SIG-M5 (cell line): ENCODE measurements at places on chromosomes 11 and 22.

GRCh38 chr11:96033095-96033494, 109.2 kb upstream of the MTMR2 start:
- no peak for DNase-seq

GRCh38 chr11:92569726-92570125, 345.1 kb downstream of the FAT3 start:
- DNase-seq = no peak

- no peak for DNase-seq
Observed at GRCh38 chr22:33401291-33401690, 343.1 kb upstream of the SYN3 start.

DNA sequence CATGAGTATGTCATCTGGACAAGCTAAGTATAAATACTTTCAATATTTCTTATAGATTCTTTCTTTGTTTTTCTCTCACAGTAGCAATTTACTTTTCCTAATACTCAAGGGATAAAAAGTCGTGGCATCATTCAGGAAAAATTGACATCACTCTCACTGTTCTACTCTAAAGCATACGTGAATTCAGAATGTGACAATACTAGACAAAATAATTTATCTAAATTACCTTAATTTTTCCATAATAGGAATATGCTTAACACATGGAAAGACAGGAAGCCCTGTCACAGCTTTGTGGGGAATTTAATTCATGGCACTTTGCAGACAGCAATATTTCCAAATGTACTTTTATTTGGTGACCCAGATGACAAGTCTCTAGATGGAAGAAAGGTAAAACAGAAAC, 394.6 kb downstream of the DLG2 start:
- no peak for DNase-seq
